ENCODE measurements at places on chromosomes 4 and X. TPM values are rescaled to one million over a fixed set of nuclear protein-coding genes. Genes with fewer than 3 reads are reported as not detected.

Gene GPRASP3
- 13.2 TPM for total RNA-seq

GRCh38 chr4:15746110-15746509, 32.0 kb upstream of the CD38 start:
- H3K27ac ChIP-seq = no peak overlapping the region
- H3K4me1 ChIP-seq = peaks cover 9% of the 10 kb centered on the region
- no peaks in the 10 kb centered on the region for H3K27me3 ChIP-seq
- DNase-seq = no peak
- no peak overlapping the region for H3K4me3 ChIP-seq
- 0 out of 2 replicates have a peak, but pooled peaks cover 2% of the 10 kb centered on the region for H3K36me3 ChIP-seq

Gene NLRP2B
- not detected for total RNA-seq

DNA sequence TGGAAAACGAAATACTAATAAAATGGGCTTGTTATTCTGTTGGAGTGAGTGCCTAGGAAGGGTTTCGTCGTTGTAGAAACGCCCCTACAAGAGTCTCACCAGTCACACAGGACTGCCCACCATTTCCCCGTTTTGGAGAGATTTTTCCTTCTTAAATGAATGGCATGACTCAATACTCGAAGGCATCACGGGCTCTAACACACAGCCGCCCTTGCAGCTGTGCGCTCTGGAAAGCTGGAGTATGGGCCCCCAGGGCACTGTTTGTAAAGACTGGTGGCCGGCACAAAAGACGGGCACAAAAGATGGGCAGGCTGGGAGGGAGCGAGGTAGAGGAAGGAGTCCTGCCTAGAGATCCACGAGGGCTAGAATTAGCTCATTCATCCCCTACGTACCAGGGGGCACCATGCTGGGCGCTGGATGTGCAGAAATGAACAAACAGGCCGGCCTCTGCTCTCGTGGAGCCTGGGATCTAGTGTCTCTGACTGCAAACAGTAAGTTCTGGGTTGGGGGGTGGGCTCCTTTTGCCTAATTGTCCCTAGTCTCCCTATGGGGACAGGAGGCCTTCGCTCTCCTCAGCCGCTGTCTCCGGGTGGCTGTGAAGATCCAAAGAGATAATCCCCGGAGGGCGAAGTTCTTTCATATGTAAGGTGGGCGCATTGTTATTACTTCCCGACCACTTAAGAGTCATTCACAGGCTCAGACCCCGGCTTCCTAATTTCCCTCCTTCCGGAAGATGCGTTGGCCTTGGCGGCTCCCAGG, 1.0 kb upstream of the SFRP2 start:
- peak overlapping the region; percentile 98 for H3K4me3 ChIP-seq
- H3K36me3 ChIP-seq = peaks cover 34% of the 10 kb centered on the region
- peak; percentile 82 for DNase-seq
- H3K27ac ChIP-seq = peak overlapping the region; percentile 99
- no peaks in the 10 kb centered on the region for H3K27me3 ChIP-seq

- peak overlapping the region; percentile 68 for H3K27ac ChIP-seq
- no peak for DNase-seq
- peaks cover 9% of the 10 kb centered on the region for H3K27me3 ChIP-seq
- H3K4me3 ChIP-seq = peak overlapping the region; percentile 86
- H3K36me3 ChIP-seq = no peaks in the 10 kb centered on the region
- peaks cover 18% of the 10 kb centered on the region for H3K4me1 ChIP-seq
Observed at GRCh38 chrX:107742700-107743191, 32.8 kb downstream of the TSC22D3 start.

All from WTC11 (cell line).